ENCODE measurements at places on chromosomes 5 and 9.

GRCh38 chr5:105806596-105806995 is 1864.1 kb downstream of the EFNA5 start:
- no peak for DNase-seq

GRCh38 chr9:105147110-105147871 is 97.2 kb upstream of the SLC44A1 start:
- DNase-seq = no peak

GRCh38 chr5:173535166-173535975 is 81.1 kb downstream of the BOD1 start:
- DNase-seq = no peak

GRCh38 chr5:81708889-81709288 is 42.0 kb downstream of the SSBP2 start:
- no peak for DNase-seq
